ENCODE measurements at places on chromosomes 7 and 10. TPM values are rescaled to one million over a fixed set of nuclear protein-coding genes. Genes with fewer than 3 reads are reported as not detected.

Gene CHST12
- total RNA-seq, result 5.9 TPM

Gene LOXL4
- under 0.01 TPM for total RNA-seq

Gene RAB19
- total RNA-seq, result not detected

Gene ASL
- 47.1 TPM for total RNA-seq

Gene NPSR1
- total RNA-seq, result not detected

Gene PRR15
- total RNA-seq, result not detected

Gene CFAP58
- total RNA-seq, result 0.49 TPM

Gene ITIH2
- total RNA-seq, result not detected

Gene FGFBP3
- total RNA-seq, result 0.12 TPM

Gene TMEM196
- total RNA-seq, result not detected

Gene EPO
- total RNA-seq, result not detected

Gene CYP3A5
- 0.24 TPM for total RNA-seq

Gene TMEM236
- total RNA-seq, result 0.12 TPM

Gene CFAP43
- 0.24 TPM for total RNA-seq

Gene CYP2C18
- total RNA-seq, result not detected

Gene TUBB8
- total RNA-seq, result not detected

Gene ZNF804B
- not detected for total RNA-seq

Gene LLCFC1
- not detected for total RNA-seq

Gene MRC1
- not detected for total RNA-seq

Gene SPDYE11
- total RNA-seq, result not detected

Gene ASB10
- total RNA-seq, result not detected

Gene NANOS1
- total RNA-seq, result 1.6 TPM

Gene ARL3
- total RNA-seq, result 11.1 TPM

Gene TPST1
- 36.5 TPM for total RNA-seq

Gene CYP2W1
- not detected for total RNA-seq

Gene ITPRID1
- total RNA-seq, result not detected

Gene PRPF18
- total RNA-seq, result 47.2 TPM

Gene TCF7L2
- 2.1 TPM for total RNA-seq

Gene PKD2L1
- not detected for total RNA-seq

Gene SP8
- not detected for total RNA-seq

Gene CYP26C1
- total RNA-seq, result not detected

Gene C10orf143
- not detected for total RNA-seq

Gene RPEL1
- total RNA-seq, result 0.10 TPM

Gene KDM7A
- 1.1 TPM for total RNA-seq

Gene PRPS1L1
- total RNA-seq, result not detected

Gene NPC1L1
- total RNA-seq, result not detected

Measured in RPMI7951 (cell line).